ENCODE measurements at places on chromosomes 4 and X.

DNA sequence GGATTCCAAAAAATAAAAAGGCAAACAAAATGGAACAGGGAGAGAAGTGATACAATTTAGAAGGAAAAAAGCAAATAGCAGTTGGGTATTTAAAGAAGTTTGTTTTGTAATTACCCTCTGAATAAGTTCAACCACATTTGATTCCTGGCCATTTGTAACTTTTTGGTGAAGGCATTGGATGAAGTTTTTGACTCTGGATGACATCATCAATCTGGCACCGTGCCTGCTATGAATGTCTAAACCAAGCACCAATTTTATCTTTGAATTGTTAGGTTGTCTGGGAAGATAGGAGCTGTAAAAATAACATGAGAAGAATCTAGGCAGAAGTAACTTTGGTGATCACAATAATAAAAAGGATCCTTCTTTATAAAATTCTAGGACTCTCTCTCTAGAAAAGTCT is 29.5 kb downstream of the TMPRSS11A start:
- DNase-seq, result no peak

GRCh38 chr4:30904215-30904555 is 184.0 kb downstream of the PCDH7 start:
- no peak for DNase-seq

GRCh38 chr4:16106956-16107355 is 23.1 kb upstream of the PROM1 start:
- no peak for DNase-seq

GRCh38 chrX:2913118-2913517 is 16.0 kb downstream of the ARSD start:
- no peak for DNase-seq

DNA sequence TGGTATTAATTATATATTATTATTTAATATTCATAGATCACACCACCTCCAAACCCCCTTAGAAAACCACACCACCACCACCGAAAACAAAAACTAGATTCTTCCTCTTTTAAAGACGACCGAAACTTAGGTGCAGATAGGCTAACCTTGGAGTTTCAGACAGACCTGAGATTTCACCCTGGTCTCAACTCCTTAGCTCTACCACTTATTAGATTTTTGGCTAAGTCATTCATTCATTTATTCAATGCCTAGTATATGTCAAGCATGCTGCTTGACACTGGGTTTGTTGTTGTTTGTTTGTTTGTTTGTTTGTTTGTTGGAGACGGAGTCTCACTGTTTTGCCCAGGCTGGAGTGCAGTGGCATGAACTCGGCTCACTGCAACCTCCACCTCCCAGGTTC is 9.5 kb upstream of the BMP2K start:
- no peak for DNase-seq

GRCh38 chr4:130395871-130396270 is 1299.9 kb downstream of the C4orf33 start:
- no peak for DNase-seq

DNA sequence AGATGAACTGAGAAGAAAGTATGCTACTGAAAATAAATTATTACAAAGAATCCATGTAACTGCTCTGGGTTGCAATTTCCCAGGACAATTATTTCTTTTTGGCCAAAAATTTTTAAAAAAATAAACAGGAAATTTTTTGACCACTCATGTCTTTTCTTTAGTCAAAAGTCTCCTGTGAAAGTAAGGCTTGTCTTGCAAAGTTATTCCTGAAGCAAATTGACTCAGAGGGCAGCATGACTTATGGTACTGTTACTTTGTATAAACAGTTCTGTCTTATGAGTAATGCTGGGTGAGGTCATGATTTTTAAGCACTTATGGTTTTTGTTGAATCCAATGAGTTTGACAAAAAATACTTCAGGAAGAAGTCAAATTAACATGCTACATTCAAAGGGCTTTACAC is 292.8 kb upstream of the ARSJ start:
- DNase-seq, result no peak

DNA sequence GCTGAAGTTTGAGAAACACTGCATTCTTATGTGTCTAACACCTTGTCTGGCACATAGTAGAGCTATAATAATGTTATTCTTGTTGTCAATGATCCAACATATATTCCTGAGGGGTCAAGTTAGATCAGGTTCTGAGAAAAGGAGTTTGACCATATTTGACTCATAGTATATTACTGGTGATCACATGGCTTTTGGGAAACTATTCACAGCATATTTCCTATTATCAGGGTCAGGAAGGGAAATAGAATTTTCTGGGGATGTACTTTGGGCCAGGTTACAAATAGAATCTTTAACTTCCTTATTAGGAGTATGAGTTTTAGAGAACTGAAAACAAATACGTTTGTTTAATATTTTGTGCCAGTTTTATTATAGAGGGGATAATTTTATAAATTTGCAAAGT is 11.6 kb downstream of the IL15 start:
- no peak for DNase-seq

GRCh38 chrX:152025656-152026440 is 51.4 kb upstream of the GABRE start:
- no peak for DNase-seq

DNA sequence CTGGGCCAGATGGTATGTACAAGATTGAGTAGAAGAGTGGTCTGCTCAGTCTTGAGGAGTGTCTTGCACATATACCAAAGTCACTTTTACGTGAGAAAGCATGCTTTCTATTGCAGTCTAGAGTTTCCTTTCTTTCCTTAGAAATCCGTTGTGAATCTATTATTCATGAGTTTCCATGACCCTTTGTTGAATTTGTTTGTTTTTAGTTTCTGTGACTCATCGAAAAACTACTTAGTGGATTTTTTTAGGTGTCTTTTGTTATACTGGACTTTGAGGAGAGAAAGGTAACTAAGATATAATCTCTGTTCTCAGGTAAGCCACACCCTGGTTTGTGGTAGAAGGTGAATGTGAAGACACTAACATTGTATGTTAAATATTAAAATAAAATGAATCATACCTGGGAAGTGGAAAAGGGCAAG is 23.0 kb downstream of the GALNT7 start:
- DNase-seq, result no peak

GRCh38 chrX:124475358-124475757 is 129.0 kb downstream of the SH2D1A start:
- DNase-seq, result no peak

DNA sequence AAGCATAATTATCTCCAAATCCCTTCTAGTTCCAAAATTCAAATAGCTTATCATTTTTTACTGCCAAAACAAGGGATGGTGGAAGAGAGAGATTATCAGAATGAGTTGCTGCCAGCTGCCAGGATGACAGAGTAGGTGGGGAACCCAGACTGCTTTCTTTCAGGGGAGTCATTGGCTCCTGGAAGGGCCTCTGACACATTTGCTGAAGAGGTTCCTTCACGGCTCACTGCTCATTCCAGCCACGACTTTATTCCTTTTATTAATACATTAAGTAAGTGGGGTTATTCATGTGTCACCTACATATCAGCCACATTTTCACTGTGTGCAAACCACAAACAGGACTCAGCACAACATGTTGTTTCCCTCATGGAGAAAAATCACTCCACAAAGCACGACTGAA is 12.7 kb upstream of the SMIM43 start:
- DNase-seq, result no peak

DNA sequence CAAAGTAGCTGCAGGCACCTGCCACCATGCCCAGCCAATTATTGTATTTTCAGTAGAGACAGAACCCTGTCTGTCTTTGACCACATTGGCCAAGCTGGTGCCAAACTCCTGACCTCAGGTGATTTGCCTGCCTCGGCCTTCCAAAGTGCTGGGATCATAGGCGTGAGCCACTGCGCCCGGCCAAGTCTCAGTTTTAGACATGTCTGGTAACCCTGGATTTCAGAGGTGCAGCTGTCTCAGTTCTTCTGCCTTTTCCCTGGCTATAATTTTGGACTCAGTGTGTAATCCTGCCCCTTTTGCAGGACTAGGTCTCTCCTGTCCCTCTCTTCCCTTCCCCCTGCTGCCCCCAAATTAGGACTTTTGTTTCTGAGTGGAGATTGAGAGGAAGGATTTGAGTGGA is 46.6 kb downstream of the FAM193A start:
- no peak for DNase-seq

DNA sequence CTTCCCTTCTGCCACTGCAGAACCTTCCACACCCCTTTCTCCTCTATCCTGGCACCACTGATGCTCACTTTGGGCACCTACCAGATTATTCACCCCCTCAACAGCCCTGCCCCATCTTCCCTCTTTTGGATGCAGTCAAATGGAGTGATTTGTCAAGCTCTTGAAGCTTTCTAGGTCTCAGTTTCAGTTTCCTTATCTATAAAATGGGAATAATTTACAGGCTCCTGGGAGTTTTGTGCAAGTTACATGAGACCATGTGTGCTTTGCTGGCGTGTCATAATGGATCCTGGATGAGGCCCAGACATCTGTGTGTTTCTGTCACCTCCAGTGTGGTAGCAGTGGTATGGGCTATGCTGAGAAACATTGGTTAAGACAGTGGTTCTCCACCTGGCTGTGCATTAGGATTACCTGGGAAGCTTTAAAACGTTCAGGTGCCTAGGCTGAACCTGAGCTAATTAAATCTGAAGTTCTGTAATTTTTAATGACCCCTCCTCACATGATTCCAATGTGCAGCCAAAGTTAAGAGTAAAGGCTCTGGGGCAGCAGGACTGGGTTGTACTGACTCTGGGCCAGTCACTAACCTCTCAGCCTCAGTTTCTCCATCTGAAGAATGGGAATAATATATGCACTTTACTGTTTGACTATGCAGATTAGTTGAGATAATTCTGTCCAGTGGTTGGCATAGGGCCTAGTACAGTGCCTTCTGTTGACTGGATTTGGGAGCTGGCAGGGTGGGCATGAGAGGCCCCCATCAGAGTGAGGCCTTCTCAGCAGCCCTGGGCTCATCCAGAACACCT is 6.8 kb upstream of the MGST2 start:
- DNase-seq, result no peak

- DNase-seq, result no peak
Observed at GRCh38 chrX:13258052-13258444, 61.8 kb downstream of the ATXN3L start.

GRCh38 chrX:132837126-132837525 is 121.3 kb downstream of the HS6ST2 start:
- no peak for DNase-seq

DNA sequence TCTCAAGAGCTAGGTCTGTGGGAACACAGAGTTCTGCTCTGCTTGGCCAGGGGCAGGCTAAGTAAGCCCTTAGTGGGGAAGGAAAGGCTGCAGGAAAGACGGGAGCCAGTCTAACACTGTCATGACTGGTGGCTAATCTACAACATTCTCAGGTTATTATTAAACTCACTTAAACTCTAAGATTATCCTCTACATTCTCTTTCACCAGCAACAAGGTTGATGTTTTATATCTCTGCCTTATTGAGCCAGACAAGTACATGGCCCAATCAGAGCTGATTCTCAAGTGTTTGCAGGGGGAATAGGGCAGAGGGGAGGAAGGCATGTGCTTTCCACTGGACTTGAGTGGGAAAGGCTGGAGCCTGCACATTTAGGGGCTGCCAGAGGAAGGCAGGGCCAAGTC is 50.9 kb upstream of the FAM241A start:
- DNase-seq, result no peak

GRCh38 chrX:115968436-115969252 is 201.9 kb upstream of the AGTR2 start:
- DNase-seq, result no peak

GRCh38 chr4:56222514-56222913 is 164.8 kb downstream of the AASDH start:
- DNase-seq, result no peak

DNA sequence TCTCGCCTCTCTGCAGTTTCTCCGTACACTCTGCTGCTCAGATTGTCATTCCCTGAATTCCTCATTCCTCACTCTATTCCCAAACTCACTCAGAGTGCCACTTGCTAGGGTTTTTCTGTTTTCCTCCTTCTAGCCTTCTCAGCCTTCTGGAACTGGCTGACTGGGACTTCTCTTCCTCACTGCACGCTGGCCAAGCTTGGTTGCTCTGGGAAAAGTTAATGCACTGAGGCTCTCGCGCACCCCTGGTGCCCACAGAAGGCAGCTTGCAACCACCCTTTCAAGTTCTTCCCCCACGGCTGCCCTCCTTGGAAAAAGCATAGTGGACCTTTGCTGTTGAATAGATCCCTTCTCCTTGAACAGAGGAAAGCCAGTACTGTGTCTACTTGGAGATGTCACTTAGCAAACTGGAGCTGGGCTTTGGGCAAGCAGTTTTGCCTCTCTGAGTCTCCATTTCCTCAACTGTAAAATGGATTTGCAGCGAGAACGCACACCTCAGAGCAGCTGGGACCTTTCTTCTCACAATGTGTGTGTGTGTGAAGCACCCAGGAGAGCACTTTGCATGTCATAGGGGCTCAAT is 6.0 kb upstream of the CCKAR start:
- no peak for DNase-seq

GRCh38 chr4:123741906-123742305 is 345.3 kb downstream of the SPRY1 start:
- DNase-seq, result no peak

- no peak for DNase-seq
Observed at GRCh38 chrX:80174925-80175574, 160.5 kb downstream of the TBX22 start.

- no peak for DNase-seq
Observed at GRCh38 chrX:36310136-36310535, 390.6 kb downstream of the CFAP47 start.

DNA sequence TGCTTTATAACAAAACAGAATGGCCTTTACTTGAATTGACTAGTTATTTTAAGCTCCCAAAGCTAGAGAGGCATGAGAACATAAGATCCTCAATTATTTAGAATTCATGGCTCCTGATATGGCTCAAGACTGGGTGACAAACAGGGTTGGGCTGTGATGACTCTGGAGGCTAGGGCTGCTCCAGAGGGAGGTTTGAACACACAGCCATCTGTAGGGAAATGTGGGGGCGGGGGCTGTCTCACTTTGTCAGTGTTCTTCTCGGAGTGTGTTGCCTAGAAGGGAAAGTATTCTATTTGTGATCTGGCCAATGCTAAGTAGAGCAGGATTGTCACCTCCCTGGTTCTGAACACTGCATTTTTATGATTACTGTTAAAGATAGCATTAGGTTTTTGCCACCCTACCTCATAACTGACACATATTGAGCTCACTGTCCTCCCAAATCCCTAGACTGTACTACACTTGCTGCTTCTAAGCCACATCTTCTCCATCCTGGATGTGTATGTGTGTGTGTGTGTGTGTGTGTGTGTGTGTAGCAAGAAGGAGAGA is 45.9 kb downstream of the VSIG4 start:
- no peak for DNase-seq

DNA sequence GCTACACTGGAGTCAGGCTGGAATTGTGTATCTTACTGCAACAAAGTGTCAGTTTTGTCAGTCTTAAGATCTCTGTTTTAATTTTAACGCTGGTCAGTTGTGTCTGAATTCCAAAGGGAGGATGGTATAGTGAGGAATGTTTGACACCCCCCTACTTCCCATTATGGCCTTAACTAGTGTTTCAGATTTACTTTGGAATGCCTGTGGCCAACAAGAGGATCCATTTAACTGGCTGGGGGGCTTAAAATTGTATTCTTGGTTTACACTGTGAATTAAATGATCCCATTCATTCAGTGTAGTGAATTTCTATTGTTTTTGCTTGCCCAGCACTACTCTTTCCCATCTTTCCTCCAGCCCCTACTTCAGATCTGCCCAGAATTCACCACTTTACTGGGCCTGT is 75.8 kb upstream of the IQCM start:
- DNase-seq, result no peak
